Activated naive CD4-positive, alpha-beta T cell treated with anti-CD3 and anti-CD28 coated beads, Interleukin-2, amount 50 U/mL, for 72 hours (primary cell): ENCODE measurements at places on chromosomes 12 and 14. TPM values are rescaled to one million over a fixed set of nuclear protein-coding genes. Genes with fewer than 3 reads are reported as not detected.

ZNF385A gene
- total RNA-seq = 1.8 TPM

TMEM63C gene
- 0.32 TPM for total RNA-seq

IFNG-AS1 gene
- total RNA-seq = 1.9 TPM

KRT82 gene
- total RNA-seq = not detected

DNA sequence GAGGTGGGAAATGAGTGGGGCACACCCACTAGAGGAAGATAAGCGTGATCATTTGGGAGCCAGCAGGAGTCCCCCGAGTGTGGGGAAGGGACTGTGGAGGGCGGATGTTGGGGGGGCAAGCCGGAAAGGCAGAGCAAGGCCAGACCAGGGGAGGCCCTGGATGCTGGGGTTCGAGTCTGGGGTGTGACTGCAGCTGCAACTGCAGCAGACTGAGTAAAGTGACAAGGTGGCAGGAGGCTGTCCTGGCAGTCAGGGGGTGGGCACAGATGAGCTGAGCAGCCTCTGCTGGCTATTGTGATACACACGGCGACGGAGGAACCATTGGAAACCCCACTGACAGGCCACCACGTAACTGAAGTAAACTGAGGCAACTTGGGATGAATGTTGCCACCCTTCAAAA lies 110.2 kb downstream of the LGMN start:
- DNase-seq = no peak

GRCh38 chr12:116425256-116426193 lies 133.7 kb upstream of the MAP1LC3B2 start:
- no peak for DNase-seq

- DNase-seq = no peak
Observed at GRCh38 chr14:53952533-53952932, 4.1 kb downstream of the BMP4 start.

DNA sequence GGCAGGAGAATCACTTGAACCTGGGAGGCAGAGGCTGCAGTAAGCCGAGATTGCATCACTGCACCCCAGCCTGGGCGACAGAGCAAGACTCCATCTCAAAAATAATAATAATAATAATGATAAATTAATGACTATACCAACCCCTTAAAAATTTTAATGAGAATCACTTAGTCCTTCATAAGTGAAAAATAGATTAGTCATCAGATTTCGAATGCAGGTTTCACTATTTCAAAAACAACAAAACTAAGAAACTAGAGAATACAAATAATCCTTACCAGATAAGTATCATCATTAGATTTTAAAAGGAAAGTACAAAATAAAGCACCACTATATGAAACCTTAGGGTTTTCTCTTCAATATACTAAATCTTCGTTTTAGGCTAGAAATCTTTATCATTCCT lies 62.3 kb downstream of the CEP83 start:
- DNase-seq = no peak
